ENCODE measurements at places on chromosomes 13 and 19. TPM values are rescaled to one million over a fixed set of nuclear protein-coding genes. Genes with fewer than 3 reads are reported as not detected.
A peak's percentile ranks its signal among the peaks of the same experiment; 100 is the strongest.

GRCh38 chr13:49859560-49859959 is 67.1 kb upstream of the KPNA3 start:
- no peak for DNase-seq

- DNase-seq: no peak
Observed at GRCh38 chr19:29603308-29603707, 2.8 kb upstream of the POP4 start.

DNA sequence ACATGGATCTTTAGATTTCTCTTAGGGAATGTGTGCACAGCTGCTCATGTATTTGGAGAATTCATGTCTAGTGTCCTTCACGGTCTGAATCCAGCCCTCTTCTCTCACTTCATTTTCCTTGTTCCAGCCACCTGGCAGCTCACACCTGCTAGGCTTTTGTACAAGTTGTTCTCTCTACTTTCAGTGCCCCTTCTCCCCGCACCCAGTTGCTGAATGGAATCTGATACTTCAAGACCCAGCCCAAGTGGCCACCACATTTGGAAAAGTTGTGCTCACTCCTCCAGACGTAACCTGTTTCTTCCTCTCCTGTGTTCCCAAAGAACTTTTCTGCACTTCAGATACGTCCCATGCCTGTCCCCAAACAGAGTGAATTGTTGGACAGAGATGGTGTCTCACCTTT is 235.6 kb downstream of the SHISA2 start:
- no peak for DNase-seq

- no peak for DNase-seq
Observed at GRCh38 chr13:31521435-31521834, 217.9 kb upstream of the RXFP2 start.

GRCh38 chr13:32726374-32727037 is 140.3 kb downstream of the PDS5B start:
- DNase-seq: no peak

DNA sequence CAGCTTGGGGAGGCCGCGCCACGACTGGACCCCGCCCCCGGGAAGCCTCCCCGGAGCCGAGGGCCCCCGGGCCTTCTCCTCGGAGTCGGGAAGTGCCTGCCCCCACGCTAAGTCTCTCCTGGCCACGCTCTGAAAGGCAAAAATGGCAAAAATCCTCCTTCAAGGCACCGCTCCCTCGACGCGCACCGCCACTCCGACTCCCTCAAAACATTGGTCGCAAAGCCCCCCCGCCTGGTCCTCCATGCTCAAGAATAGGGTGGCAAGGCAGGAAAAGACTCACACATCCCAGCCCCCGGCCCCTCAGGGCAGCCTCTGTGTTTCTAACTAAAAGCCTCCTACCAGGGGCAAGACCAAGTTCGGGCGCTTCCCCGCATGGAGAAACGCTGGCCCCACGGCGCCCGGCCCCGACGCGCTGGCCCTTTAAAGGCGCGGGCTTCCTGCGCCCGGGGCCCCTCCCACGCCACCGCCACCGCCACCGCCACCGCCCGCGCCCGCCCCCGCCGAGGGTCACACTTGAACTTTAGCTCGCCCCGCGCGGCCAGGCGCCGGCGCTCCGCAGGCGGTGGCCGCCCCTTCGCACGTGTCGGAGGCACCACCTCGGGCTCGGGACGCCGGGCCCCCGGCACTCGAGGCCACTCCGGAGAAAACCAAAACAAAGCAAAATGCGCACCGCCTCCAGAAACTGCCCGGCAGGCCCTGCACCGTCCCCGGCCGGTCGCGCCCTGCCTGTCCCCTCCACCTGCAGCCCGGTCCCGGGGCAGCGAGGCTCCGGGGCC is 1.9 kb downstream of the FOXO1 start:
- DNase-seq: no peak

- DNase-seq: no peak
Observed at GRCh38 chr13:31627097-31627845, 112.1 kb upstream of the RXFP2 start.

DNA sequence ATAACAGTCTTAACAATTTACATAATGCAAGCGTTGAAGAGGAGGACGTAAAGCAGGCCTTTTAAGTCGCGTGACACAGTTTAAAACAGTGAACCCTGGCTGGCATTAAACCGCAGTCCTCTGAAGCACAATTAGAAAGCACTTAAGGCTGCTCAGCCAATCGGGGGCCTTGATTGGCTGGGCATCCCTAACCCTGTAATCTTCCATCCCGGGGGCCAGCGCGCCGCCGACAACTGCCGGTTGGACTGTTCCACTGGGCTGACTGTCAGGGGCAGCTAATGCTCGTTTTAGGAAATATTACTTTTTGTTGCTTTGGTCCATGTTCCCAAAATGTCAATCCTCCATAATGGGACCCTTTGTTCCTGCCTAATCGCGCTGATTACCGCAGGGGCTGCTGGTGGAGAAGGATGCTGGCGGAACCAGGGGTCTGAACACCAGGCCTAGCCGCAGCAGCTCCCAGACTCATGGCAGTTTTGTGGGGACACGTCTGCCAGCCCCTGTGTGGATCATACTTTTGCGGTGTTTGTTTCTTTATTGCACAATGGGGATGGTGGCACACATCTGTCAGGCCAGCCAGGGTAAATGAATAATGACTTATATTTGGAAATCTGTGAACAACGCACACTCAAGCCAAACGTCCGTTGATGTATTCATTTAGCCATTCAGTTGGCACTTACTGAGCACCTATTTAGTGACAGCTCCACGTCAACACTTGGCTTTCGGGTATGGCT is 127.1 kb upstream of the SPACA7 start:
- DNase-seq: no peak

DNA sequence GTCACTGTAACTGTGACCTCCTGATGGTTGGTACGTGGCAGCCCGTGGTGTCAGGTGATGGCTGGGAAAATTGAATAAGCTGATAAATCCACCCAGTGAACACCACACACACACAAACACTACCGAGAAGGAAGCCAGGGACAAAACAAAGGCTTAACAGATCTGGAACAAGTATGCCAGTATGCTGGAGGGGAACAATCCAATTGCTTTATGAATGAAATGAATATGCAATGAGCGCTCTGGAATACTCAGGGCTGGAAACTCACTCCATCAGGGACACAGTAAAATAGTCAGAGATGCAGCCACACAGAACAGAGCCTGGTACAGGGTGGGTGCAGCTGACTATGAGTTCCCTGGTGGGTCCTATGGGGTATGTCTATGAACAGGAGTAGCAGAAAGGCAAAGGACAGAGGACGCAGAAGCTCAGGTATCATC is 16.7 kb downstream of the TMTC4 start:
- DNase-seq: no peak

GRCh38 chr13:60617991-60618733 is 221.1 kb downstream of the TDRD3 start:
- DNase-seq: peak; percentile 54

- DNase-seq: no peak
Observed at GRCh38 chr13:31380715-31381114, 180.9 kb downstream of the B3GLCT start.

DNA sequence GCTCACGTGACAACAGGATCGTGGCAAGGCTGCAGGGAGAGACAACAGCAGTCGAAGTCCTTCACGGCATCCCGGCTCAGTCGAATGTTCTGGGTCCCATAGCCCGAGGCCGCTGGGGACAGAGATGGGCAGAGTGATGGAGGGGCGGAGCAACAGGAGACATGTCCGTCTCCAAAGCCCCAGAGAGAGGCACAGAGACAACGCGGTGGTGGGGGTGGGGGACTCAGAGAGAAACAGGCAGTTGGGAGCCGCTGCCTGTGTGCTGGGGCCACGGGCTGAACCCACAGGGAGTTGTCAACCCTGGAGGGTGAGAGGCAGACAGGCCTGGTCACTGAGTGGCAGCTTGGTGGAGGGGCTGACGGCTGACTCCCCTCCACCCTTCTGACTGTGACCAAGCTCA is 20.4 kb downstream of the NOSIP start:
- no peak for DNase-seq

ERICH6B gene
- total RNA-seq: not detected

NLRP5 gene
- total RNA-seq: not detected

MYO1F gene
- 2.2 TPM for total RNA-seq

ZNF490 gene
- total RNA-seq: 9.0 TPM

ZNF440 gene
- 7.9 TPM for total RNA-seq

FBXO27 gene
- 25.5 TPM for total RNA-seq

GAS6 gene
- 18.6 TPM for total RNA-seq

NLRP9 gene
- total RNA-seq: not detected

ZNF729 gene
- not detected for total RNA-seq

HRC gene
- total RNA-seq: 2.3 TPM
